ENCODE measurements at places on chromosomes 6 and 20.

DNA sequence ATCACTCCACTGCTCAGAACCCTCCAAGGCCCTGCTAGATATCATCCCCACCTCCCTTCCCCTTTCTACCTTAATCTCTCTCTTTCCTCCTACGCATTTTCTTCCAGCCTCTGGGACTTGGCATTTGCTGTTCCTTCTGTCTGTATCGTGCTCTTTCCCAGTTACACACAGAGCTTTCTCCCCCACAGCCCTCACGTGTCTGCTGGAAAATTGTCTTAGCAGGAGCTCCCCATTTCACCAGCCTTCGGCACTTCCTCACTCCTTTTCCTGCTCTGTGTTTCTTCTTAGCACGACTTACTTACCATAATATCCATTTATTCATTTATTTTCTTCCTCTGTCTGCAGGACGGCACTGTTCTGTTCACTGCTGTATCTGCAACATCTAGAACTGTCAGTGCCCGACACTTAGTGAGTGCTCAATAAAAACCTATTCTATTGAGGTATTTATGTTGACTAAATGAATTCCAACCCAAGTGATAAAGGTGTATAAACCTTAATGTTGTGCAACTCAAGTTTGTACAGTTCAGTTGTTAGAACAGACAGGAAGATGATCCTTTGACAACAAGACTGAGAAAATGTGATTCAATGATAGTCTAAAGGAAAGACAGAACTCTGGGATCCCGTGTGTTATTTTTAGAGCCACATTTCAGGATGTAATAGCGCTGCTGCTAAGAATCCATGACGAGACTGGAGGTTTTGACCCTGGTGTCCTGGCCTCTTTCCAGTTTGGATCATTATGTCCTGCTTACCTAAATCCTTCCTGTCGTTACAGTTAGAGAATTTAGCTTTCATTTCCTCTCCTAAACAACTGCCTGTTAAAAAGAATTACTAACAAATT lies 170.1 kb upstream of the LAMP5 start:
- DNase-seq, result no peak

DNA sequence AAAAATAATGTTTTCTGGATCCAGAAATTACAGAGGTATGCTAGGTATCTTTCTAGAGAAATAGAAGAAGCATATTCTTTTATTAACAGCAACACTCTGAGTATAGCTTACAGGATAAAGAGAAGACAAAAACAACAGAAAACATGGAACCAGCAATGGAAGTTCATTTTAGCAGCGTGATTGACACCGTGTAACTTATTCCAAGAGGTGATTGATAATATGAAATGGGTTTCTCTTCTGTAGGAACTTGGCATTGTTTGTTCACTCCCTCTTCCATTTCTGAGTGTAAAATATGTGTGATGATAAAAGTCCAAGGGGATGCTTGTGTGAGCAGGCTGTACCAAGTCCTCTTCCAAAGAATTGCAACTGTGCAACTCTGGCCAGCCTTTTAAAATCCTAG lies 303.0 kb downstream of the COL12A1 start:
- no peak for DNase-seq

GRCh38 chr6:157791450-157791849 lies 31.6 kb upstream of the SNX9 start:
- DNase-seq, result no peak

DNA sequence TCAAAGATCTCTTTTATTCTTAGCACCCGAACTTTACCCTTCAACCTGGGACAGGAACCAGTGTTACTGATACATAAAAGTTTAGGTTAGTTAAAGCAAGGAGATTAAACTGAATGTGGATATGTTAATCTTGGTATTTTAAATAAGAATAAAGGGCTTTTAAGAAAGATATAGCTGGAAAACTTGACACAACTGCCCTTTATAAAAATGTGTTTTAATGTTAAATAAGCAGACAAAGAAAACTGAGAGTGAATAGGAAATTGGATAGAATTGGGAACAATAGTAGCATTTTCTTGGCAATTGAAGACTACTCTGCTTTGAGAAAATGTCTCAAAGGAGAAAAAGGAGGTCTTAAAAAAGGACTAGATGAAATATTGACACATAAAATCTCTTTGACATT lies 45.9 kb upstream of the CRISP1 start:
- DNase-seq, result no peak

DNA sequence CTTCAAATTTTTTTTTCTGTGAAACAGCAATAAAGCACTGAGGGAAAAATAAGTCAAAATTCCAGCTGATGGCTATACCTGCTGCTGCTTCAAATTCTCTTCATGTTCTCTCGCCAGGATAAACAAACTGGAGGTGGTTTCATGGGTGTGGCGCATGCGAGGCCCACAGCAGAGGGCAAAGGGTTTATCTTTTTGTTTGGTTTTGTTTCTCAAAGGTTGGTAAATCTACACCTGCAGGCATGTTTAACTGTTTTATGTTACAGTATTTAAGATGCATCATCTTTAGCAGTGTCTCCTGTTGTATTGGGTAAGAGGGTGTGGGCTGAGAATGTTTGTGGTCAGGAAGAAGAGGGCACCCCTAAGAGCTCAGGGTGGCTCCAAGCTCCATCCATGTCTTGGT lies 342.2 kb downstream of the CDH26 start:
- no peak for DNase-seq

- no peak for DNase-seq
Observed at GRCh38 chr6:84576029-84576428, 188.4 kb downstream of the TBX18 start.

GRCh38 chr6:71289039-71289801 lies 609 bp downstream of the OGFRL1 start:
- DNase-seq, result no peak

GRCh38 chr6:142481466-142481865 lies 179.7 kb downstream of the ADGRG6 start:
- DNase-seq, result no peak

- no peak for DNase-seq
Observed at GRCh38 chr6:138219398-138219797, 1.1 kb upstream of the PBOV1 start.

DNA sequence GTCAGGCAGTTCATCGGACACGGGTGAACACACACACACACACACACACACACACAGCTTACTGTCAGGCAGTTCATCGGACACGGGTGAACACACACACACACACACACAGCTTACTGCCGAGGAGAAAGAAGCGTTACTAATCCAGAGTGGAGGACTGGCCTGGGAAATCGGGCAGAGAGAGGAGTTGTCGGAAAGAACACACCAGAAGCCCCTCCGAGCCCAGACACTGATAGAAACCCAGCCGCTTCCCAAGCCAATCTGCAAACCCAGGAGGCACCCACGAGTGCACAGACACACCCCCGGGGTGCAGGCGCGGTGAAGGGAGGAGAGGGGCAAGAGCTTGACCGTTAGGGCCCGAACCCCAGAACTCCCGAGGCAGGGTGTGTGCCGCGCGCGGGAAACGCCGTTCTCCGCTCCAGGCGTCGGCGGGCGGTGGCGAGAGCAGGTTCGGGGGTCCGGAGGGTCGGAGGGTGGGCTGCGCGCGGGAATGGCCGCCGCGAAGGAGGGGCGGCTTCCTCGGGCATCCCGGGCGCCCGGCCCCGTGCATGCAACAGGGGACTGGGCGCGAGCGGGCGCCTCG lies 636 bp downstream of the ELOVL2 start:
- no peak for DNase-seq

DNA sequence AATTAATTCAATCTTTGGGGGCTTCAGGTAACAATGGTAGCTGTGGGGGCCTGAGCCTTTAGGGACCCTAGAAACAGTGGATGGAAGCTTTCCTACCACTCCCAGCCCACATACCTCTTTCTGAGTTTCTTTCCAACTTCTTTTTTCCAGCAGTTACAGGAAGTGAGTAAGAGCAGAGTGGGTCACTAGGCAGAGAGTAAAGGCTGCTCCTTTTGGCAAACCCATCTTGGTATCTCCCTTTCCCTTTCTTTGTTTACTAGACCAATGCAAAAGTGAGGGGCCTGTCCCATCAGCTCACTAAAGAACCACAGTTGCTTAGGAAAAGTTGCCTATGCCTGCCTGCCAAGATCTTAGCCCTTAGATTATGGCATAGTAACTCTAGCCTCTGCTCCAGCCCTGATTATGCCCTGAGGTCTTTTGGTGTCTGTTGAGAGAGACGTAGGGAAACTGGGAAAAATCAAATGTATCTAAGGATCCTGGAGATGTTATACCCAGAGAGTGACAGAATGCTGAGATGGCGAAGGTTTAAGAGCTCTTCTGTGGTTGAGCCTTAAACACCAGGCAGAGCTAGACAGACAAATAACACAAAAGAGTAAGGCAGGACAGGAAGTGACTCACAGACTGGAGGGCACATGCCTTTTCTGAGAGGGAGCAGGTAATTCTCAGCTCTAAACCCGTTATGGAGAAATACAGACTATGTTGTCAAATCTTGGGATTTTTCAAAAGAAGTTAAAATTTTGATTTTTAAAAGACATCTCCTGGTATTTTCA lies 31.3 kb downstream of the TRMT6 start:
- no peak for DNase-seq

DNA sequence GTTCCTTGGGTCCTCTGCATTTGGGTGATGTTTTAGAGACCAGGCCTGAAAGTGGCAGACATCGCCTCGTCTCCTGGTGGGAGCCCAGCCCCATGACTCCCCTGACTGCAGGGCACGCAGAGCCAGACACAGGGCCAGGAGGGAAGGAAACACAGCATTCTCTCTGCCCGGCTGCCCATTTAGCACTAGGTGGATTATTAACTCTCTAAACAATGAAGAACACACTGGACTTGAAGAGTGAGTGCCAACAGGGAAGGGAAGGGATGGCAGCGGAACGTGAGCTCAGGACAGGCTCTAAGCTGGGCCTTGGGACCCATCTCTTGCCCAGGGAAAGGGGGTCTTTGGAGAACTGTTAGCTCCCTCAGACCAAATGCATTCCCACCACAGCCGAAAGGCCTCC lies 80.4 kb downstream of the TBXT start:
- DNase-seq, result no peak

DNA sequence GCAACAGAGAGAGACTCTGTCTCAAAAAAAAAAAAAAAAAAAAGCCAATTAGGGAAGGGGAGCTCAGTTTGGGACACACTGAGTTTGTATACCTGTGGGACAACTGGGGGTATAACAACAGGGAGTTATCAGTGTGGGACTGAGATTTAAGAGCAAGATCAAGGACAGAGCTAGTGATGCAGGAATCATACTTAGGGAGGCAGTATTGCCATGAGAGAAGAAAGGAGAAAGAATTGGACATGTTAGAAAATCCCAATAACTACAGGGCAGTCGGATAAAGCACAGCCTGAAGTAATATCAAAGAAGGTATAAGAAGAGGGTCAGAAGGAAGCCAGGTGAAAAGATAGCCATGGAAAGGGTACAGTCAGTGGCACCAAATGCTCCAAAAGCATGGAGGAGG lies 121.2 kb downstream of the PTPRT start:
- no peak for DNase-seq

DNA sequence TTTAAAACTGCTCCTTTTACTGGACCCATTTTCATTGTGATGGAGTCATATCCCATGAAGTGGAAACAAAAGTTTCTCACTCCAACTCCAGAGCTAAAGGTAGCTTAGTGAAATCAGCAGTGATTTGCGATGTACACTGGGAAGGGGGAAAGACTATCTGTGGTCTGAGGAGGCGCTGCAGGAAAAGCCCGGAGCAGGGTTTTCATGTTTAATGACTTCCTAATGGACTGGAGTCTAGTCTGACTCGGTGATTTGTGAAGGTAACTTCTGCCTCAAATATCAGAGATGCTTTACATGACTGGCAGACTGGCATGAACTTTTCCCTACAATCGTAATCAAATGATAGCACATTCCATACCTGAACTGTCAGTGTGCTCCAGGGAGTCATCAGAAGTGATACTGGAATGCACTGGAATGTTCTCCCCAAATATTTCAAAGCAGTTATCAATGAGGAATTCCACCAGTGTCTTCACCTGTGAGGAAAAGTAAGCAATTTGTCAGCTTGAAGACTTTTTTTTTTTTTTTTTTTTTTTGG lies 7.0 kb downstream of the TAGAP start:
- no peak for DNase-seq

GRCh38 chr20:43536817-43537440 lies 21.9 kb upstream of the SGK2 start:
- no peak for DNase-seq

DNA sequence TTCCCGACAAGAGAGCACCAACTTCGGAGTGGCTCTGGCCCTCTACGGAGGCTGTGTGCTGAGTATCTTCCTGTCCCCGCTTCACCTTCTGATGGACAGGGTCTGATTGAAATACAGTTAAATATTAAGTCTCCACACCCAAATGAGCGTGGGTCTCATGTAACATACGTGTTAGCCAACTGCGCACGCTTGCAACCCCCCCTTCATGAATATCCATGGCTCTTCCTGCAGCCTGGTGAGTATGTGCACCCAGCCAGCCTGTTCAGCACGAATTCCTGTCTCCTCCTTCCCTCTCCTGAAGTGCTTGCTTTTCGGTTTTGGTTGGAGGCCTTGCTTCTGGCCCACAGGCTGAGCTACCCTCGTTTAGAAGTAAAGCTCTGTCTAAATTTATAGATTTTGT lies 102.9 kb upstream of the FRMD1 start:
- no peak for DNase-seq

- DNase-seq, result no peak
Observed at GRCh38 chr6:170283212-170284081, 7.4 kb downstream of the DLL1 start.

GRCh38 chr20:49288784-49289696 lies 11.2 kb upstream of the ZNFX1 start:
- no peak for DNase-seq

- no peak for DNase-seq
Observed at GRCh38 chr6:30097902-30098768, 14.8 kb downstream of the TRIM31 start.

- DNase-seq, result no peak
Observed at GRCh38 chr6:138226700-138227315, 8.5 kb upstream of the PBOV1 start.

DNA sequence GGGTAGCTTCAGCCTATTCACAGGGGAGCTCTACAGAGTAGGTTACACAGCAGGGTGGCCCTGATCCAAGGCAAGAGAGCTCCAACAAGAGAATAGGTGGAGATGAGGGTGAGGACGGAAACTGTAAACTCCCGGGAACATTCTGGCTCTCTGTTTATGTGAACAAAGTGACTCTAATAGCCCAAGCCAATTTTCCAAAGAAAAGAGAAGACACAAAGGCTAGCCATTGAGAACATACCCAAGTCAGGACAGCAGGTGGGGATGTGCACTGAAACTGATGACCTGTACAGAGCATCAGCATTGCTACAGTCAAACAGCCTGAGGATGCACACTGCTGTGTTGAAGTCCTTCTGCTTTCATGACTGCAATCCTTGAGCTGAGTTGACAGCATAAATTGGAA lies 136.0 kb upstream of the TOP1 start:
- no peak for DNase-seq

- DNase-seq, result no peak
Observed at GRCh38 chr6:45595010-45595851, 217.5 kb upstream of the SUPT3H start.

DNA sequence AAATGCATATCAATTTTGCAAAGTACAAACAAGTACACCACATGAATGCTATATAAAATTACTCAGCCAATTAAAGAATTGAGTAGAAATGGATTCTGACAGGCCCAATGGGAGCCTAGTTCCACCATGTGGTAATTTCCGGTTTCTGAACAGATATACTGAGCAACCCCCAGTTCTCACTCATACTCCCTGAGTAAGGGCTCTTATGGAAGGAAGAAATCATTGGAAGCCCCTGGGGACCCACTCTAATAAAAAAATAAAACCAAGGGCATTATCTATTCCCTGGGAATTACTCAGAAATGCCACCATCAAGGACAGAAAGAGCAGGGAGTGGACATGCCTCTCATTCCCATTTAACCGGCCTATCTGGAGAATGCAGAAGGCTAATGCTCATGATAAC lies 34.6 kb downstream of the STX7 start:
- DNase-seq, result no peak

All from stimulated activated CD8-positive, alpha-beta memory T cell treated with anti-CD3 and anti-CD28 coated beads, Interleukin-12 subunit alpha, Interleukin-12 subunit beta, amount 100 ng/mL, for 4 hours (primary cell).